Kidney glomerular epithelial cell (primary cell): ENCODE measurements at places on chromosomes 13 and 19.

- no peak for DNase-seq
These were observed 47.5 kb downstream of the MBNL2 start for GRCh38 chr13:97269603-97270002.

DNA sequence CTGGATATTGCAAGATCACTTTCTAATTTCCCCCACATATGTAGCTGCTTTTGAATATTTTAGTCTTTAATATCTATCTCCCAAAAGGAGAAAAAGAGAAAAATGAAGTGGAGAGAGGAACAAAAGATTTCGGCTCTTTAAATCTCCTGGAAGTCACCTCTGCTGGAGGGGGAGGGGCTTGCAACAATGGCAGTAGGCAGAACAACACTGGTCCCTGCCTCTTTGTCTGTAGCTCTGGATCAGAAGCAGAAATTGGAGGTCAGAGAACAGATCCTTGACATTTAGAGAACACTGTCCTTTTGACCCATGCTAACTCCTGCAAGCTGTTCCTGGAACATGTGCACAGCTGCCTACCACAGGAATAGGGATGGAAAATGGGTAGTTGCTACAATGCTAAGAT lies 86.7 kb upstream of the GPR12 start:
- DNase-seq, result no peak

GRCh38 chr13:79901336-79901735 lies 420.4 kb downstream of the NDFIP2 start:
- no peak for DNase-seq

- no peak for DNase-seq
These were observed 384.4 kb downstream of the LMO7 start for GRCh38 chr13:76020421-76020955.

GRCh38 chr19:3020321-3020960 lies 8.6 kb downstream of the TLE2 start:
- DNase-seq, result no peak

DNA sequence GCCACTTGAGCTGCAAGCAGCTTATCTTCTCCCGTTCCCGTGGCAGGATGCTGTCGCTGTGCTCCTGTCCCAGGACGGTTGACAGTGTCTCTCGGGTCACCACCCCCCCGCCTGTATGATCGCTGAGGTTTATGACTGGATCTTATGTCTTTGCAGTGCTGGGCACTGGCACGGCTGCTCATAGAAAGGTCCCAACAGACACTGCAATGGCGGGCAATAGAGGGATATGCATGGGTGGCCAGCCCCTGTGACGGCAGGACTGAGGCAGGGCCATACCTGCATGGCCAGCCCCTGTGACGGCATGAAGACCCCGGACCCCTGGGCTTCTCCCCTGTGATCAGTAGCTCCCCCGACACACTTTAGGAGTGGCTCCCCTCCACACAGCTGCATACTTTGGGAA lies 307.2 kb downstream of the TEX29 start:
- DNase-seq, result no peak

DNA sequence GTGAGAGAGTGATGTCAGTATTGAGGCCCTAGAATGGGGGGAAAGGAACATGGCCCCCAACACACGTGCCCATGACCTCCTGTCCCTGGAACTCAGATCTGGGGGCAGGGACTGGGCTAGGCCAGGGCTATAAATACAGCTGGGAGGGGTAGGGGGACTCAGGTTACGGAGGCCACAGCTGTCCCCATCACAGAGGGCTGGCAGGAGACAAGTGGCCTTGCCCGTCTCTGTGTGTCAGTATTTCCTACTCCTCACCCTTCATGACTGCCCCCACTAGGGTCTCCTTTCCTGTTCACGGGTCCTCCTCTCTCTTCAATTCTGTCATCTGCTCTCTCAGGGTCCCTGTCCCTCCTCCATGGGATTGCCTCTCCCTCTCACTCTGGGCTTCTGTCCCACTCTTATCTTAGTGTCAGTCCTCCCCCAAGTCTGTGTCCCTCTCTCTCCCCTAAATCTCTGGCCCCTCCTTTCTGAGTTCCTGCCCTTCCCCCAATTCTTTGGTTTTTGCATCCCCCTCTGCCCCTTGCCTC lies 687 bp upstream of the HRC start:
- no peak for DNase-seq

DNA sequence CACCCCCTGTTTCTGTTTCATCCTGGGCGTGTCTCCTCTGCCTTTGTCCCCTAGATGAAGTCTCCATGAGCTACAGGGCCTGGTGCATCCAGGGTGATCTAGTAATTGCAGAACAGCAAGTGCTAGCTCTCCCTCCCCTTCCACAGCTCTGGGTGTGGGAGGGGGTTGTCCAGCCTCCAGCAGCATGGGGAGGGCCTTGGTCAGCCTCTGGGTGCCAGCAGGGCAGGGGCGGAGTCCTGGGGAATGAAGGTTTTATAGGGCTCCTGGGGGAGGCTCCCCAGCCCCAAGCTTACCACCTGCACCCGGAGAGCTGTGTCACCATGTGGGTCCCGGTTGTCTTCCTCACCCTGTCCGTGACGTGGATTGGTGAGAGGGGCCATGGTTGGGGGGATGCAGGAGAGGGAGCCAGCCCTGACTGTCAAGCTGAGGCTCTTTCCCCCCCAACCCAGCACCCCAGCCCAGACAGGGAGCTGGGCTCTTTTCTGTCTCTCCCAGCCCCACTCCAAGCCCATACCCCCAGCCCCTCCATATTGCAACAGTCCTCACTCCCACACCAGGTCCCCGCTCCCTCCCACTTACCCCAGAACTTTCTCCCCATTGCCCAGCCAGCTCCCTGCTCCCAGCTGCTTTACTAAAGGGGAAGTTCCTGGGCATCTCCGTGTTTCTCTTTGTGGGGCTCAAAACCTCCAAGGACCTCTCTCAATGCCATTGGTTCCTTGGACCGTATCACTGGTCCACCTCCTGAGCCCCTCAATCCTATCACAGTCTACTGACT lies at the start of gene KLK3:
Gene KLK3, plus strand, starts transcription at position 280 of the 775 bp plus-strand sequence. Its CDS starts 41 bp downstream, at position 321.
- DNase-seq, result no peak

GRCh38 chr19:8451885-8452284 lies 7.1 kb downstream of the HNRNPM start:
- DNase-seq, result peak; percentile 78

DNA sequence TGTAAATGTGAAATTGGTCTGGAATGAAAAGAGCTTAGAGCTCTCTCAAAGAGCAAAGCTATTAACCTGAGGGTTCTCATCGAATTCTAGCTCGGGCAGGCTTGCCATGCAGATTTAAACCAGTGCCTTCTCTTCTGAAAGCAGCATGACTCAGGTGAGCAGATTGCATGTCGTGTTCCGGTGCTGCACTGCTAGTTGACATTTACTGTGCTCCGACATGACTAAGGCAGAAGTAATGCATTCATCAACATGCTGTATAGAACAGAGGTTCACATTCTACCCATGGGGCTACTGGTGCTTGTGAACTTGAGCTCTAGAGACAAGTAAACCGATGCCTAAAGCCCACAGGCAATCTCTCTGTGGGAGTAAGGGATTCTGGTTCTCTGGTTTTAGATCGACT lies 947.7 kb downstream of the EFNB2 start:
- DNase-seq, result peak; percentile 9

GRCh38 chr13:50882816-50883435 lies 26.7 kb upstream of the RNASEH2B start:
- DNase-seq, result no peak

- no peak for DNase-seq
These were observed 4.9 kb downstream of the ACP4 start for GRCh38 chr19:50794876-50795663.

GRCh38 chr19:2900296-2901252 lies at the start of gene ZNF57:
Gene ZNF57, plus strand, starts transcription at chr19:2900928. Its CDS starts 118 bp downstream, at chr19:2901046.
- DNase-seq, result peak; percentile 97

DNA sequence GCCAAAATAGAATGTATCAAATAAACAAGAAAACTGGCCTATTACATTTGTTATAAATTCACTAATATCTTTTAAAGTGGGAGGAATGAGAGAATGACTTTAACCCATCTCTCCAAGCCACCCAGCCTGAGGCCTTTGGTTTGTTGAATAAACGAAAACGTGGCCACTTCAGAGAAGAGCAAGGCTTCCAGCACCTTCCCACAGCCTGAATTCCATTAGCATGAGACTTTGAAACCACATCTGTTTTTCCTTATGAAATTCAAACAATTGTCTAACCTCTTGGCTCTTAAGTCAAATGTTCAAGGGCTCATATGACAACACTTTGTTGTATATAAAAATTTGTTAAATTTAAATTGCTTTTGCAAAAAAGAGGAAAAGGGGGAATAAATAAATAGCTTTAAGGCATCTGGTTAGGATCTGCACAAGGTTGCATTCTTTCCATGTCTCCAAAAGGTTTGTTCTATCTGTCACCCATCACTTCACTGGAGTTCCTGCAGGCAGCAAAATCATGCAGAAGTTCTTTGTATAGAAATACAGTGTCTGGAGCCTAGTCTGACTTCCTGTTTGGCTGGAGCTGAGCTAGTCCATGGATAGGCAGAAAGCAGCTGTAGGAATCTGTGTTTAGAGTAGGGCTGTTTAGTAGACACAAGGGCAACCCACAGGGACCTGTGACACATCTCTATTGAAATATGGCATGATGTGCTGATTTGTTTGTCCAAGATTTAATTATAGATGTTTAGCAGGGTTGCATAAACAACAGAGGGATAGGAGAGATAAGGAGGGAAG lies 502.3 kb downstream of the KCTD12 start:
- DNase-seq, result peak; percentile 84

DNA sequence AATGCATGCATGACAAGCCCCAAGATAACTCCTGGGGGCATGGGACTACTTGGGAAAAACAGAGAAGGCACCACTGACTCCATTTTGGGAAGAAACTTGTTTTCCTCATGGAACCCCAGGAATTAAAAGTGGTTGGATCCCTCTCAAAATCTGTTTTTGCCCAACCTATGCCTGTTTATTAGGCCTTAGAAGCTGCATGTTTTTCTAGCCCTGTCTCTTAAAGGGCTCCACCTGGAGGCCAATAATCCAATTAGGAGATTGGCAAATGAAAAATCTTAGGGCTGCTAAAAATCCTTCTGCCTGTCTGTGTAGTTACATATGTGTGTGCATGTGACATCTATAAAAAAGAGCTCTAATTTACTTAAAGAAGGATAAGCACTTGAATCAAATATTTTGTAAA lies 26.9 kb downstream of the MED4 start:
- DNase-seq, result no peak

GRCh38 chr13:36360903-36361302 lies 14.7 kb upstream of the SPART start:
- DNase-seq, result no peak

DNA sequence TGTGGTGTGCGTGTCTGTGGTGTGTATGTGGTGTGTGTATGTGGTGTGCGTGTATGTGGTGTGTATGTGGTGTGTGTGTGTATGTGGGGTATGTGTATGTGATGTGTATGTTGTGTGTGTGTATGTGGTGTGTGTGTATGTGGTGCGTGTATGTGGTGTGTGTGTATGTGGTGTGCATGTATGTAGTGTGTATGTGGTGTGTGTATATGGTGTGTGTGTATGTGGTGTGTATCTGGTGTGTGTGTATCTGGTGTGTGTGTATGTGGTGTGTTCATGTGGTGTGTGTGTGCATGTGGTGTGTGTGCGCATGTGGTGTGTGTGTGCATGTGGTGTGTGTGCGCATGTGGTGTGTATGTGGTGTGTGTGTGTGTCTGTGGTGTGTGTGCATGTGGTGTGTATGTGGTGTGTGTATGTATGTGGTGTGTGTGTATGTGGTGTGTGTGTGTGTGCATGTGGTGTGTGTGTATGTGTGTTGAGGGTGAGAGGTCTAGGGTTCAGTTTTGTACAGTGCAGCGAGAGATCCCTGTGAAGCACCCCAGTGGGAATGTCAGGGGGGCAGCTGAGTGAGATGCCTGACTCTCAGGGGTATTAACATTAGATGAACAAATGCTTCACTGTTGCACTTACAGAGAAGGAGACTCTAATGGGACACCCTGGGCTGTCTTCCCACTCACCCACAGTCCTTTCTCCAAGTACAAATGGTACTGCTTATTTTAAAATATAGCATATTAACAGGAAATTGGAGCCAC lies 61.3 kb upstream of the MEDAG start:
- DNase-seq, result no peak

GRCh38 chr19:50777830-50778303 lies 7.6 kb downstream of the GPR32 start:
- DNase-seq, result no peak

DNA sequence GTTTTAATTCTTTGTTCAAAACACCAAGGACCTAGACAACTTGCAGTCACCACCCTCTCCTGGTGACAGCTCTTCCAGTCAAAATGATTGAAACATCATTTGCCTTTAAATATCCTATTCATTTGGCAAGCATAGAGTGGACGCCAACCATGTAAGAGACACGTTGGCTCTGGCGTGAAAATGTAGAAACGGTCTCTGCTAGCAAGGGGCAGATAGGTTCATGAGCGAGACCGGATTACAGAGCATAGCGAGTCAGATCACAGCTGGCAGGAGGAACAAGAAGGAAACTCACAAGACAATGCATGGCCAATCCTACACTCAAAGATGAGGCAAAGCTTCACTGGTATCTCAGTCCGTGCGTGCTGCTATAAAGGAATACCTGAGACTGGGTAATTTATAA lies 759.5 kb downstream of the UQCRFS1 start:
- DNase-seq, result no peak

GRCh38 chr19:18657590-18658365 lies 20.9 kb downstream of the KLHL26 start:
- DNase-seq, result peak; percentile 15

DNA sequence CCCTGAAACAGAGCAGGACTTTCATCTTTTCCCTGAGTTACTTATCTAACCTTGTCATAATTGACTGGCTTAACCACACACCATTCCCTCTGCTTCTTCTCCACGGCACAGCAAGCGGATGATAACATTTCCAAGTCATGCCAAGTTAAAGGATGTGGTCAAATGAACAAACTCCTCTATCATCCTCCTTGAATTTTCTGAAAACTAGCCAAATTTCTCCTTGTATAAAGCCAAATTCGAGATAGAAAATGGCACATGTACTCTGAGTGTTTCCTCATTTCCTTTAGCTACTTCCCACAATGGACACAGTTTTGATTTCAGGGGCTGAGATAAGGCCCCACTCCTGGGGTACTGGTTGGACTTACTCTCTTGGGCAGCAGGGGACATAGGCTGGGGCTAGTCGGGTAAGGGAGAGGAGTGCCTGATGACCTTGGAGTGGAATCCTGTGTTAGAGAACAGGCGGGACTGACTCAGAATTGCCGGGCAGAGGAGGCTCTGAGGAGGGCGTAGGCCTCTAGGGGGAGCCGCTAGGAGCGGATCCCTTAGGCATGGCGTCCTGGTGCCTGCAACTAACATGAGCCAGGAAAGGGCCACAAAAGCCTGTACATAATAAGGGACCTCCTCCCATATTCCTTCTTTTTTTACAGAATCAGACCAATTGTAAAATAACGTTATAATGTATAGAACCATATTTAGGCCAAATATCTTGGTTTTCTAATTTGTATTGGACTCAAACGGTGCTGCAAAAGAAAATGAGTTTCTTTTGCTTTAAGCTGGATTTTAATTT lies 20.3 kb upstream of the TMTC4 start:
- DNase-seq, result peak; percentile 83

DNA sequence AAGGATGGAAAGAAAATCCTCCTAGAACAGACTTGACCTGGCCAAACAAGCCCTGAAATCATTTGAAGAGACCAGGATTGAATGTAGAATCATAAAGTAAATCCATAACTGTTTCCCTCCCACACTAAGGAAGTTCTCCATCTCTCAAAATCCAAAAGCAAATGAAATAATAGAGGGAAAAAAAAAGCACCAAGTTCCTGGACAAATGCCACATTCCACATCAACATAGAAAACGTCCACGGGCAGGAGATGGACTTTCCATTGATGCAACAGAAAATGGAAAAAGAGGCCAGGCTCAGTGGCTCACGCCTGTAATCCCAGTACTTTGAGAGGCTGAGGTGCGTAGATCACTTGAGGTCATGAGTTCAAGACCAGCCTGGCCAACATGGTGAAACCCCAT lies 56.2 kb downstream of the INSR start:
- no peak for DNase-seq

GRCh38 chr13:106186366-106187030 lies 349.0 kb downstream of the EFNB2 start:
- DNase-seq, result peak; percentile 9
